Spinal cord (tissue), 10 donors: ENCODE measurements at places on chromosomes 4 and X. TPM values are rescaled to one million over a fixed set of nuclear protein-coding genes. Genes with fewer than 3 reads are reported as not detected.

DNA sequence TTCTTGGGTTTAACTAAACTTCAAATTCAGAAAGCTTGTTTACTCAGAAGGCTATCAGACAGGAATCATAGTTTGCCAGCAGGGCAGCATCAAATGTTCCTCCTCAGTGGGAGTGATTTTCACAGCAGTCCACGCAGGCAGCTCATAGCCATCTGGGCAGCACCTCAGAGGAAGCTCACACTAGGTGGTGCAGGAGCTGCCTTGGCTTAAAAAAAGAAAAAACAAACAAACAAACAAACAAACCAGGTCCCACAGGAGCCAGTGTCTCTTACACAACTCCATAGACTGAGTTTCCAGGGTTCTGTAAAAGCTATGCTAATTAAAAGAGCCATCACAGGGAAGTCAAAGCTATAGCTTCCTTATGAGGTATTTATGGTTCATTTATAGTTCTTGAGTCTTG lies 10.5 kb upstream of the KLHL5 start:
- DNase-seq, result no peak

- no peak for DNase-seq
These were observed 104.6 kb downstream of the DTHD1 start for GRCh38 chr4:36385951-36386571.

DNA sequence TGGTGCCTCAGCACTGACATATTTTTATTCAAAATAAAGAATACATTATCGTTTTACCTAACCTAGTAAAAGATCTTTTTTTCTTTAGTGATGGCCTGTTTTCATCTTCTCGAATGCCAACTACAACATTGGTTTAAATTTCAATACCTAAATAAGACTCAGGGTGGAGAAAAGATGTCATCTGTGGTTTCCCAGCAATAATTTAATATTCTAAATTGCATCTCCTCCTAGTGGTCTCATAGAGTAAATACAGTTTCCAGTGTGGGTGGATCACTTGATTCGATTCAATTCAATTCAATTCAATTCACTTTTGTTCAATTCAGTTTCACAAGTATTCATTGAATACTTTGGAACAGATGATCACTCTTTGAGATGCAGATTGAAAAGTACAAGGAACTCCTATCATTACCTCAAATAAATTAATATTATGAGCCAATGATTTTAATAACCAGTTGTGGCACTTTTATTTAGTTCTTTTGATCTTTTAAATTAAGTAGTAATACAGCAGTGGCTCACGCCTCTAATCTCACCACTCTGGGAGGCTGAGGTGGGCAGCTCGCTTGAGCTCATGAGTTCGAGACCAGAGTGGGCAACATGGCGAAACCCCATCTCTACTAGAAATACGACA lies 427.2 kb downstream of the FAT4 start:
- DNase-seq, result no peak

PDCL2 gene
- total RNA-seq, result not detected

MGARP gene
- 1.8 TPM for total RNA-seq

- no peak for DNase-seq
These were observed 283.2 kb downstream of the DCHS2 start for GRCh38 chr4:154208424-154208823.

DNA sequence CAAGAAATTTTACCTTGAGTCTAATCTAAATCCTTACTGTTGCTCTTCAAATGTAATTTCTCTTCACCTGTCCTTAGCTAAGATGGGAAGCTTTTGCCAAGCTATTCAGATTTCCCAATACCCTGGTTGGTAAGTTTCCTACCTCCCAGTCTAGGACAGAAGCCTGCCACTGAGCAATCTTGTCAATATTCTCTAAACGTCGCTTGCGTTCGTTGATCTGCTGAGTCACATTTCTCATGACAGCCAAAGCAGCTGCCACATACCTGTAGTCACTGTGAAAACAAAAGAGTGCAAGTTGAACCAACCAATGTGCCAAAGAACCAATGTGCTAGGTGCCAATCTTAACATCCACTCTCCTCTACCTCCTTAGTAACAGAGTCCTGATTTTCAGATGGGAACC lies 111.1 kb downstream of the ARHGEF9 start:
- DNase-seq, result no peak

GAB3 gene
- 4.4 TPM for total RNA-seq

DNA sequence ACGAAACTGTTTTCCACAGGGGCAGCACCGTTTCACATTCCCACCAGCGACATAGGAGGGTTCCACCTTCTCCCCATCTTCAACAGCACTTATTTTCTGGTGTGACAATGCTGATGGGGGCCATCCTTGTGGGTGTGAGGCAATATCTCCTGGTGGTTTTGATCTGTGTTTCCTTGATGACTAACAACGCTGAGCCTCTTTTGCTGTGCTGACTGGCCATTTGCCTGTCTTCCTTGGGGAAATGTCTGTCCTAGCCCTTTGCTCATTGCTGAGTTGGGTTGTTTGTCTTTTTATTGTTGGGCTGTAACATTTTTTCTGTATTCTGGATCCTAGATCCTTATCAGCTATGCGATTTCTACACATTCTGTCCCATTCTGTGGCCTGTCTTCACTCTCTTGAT lies 33.7 kb downstream of the ATP2B3 start:
- DNase-seq, result no peak

DNA sequence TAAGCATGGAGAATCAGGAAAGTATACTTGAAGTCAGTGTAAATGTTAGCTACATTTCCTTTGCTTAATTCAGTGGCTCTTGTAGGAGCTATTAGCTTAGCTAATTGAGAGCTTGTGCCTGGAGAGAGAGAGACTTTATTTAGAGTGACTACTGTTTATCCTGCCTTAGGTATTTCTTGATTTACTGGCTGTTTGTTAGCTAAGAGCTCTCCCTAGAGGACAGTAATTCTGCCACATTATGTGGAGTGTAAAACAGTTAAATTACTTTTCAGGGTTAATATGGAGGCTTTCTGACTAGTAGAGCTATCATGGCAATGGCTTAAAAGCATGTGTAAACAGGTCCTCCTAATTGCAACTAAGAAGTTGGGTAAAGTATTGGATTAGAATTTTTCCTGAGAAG lies 306.5 kb upstream of the TECRL start:
- no peak for DNase-seq

- DNase-seq, result no peak
These were observed 1639.8 kb downstream of the RPA4 start for GRCh38 chrX:98523521-98523920.

DNA sequence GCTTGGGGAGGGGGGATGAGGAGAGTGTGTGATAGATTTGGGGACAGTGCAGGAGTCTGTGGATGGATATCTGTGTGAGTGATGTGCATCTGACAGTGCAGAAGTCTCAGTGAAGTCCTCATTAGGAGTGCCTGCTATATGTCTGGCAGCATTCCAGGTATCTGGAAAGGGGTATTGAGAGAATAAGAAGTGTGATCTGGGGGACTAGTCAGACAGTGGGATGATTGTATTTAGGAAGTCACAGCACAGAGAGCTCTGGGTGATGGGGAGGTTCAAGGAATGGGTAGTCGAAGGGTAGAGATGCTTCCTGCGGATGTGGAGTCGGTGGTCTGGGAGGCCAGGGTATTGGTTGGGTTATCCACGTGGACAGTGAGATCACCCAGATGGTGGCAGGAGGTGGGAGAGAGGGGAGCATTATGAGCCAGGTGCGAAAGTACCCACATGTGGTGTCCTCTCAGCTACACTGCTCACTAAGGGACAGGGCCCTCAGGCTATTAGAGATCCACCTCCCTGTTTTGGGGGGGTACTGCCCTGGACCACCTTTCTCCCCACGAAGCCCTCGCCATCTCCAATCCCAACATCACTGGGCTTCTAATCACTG lies 9.8 kb downstream of the MAGED2 start:
- DNase-seq, result no peak

- DNase-seq, result no peak
These were observed 160.1 kb downstream of the TMA16 start for GRCh38 chr4:163654621-163655020.

DNA sequence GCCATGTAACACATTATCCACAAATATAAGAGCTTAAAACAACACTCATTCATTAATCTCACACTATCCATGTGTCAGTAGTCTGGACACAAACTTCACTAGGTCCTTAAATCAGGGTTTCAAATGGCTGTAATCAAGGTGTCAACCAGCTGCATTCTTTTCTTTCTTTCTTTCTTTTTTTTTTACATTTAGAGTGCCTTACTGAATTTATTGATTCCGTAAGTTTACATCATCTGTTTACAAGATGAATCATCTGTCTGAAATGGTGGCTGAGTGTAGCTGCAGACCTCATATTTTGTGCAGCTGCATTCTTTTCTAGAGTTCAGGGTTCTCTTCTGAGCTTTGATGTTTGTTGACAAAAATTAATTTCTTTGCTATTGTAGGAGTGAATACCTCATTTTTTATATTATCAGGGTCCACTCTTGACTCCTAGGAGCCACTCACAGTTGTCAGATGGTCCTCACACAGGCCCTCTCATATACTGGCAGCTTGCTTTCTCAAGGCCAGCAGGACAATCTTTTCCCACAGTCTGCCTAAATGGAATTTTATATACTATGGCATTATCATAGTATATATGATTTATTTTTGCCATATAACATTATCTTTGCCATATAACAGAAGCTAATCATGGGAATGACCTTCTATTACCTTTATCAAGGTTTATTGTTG lies 37.8 kb downstream of the SPOCK3 start:
- DNase-seq, result no peak

DNA sequence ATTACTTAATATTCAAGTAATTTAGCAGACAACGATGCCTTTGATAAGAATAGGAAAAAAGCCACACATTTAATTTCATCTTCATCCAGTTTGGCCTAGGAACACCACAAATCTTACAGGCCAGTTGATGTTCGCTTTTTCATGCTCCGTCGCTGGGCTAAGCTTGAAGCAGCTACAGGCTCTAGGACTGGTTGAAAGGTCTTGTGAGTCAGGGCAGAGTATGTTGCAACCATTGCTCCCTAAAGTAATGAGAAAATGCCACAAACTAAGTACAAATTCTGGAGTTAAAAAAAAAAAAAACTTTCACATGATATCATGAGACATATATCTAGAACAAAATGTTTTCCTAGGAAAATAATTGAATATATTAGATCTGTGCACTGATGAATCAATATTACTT lies 123.8 kb downstream of the RPS6KA6 start:
- DNase-seq, result no peak

GRCh38 chrX:119997570-119997969 lies 54.0 kb upstream of the NKAP start:
- DNase-seq, result no peak

TBX22 gene
- total RNA-seq, result 0.06 TPM

ANXA3 gene
- 70.0 TPM for total RNA-seq

GRCh38 chrX:53319614-53320542 lies 38.5 kb upstream of the IQSEC2 start:
- DNase-seq, result no peak

GRCh38 chrX:50097071-50097470 lies 103.7 kb downstream of the AKAP4 start:
- DNase-seq, result no peak

GRCh38 chrX:19579485-19579884 lies 64.2 kb upstream of the MAP3K15 start:
- no peak for DNase-seq

SRPX2 gene
- 5.4 TPM for total RNA-seq

GRCh38 chr4:166277401-166277800 lies 404.4 kb downstream of the TLL1 start:
- DNase-seq, result no peak

CTAG2 gene
- total RNA-seq, result not detected

DNA sequence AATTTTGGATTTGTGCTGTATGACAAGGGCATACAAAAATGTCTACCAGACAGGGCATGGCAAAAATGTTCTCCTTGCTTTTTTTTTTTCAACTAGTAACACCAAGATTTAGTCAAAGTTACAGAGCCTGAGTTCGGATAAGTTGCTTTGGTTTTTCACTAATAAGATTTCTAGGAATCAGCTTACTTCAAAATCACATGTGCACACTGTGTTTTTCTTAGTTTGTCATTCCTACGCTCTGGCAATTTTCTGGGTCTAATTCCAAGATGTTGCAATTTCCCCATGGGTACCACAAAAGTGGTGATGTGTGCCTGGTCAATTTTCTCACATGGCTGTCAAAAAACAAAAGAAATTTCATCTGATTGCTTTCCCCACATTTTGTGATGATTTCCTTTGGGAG lies 6.3 kb downstream of the C1QTNF7 start:
- DNase-seq, result no peak

GRCh38 chr4:126807132-126807531 lies 825.6 kb upstream of the INTU start:
- peak; percentile 2 for DNase-seq

DNA sequence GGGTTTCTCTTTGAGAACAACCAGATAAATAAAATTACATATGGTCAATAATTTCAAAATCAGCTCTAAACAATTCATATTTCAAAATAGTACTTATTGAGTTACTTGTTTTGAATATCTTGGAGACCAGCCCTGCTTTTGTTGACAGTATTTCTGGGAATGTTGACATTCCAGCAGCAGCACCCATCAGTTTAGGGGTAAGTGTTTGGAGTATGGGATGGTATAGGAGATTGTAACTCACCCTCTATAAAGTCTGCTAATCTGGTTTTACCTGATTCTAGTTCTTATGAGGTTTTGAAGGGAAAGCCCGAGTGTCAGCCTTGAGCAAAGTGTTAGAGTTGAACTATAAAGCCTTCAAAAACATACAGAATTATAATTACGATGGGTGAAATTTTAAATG lies 139.2 kb upstream of the ANKRD50 start:
- DNase-seq, result no peak

- DNase-seq, result no peak
These were observed 131.7 kb downstream of the CHRNA9 start for GRCh38 chr4:40466789-40467188.

FGF13 gene
- total RNA-seq, result 32.0 TPM

SPIN2A gene
- 0.40 TPM for total RNA-seq

- DNase-seq, result no peak
These were observed 379.1 kb upstream of the GRID2 start for GRCh38 chr4:91924625-91925024.

GRCh38 chr4:19123681-19124080 lies 1102.1 kb upstream of the LCORL start:
- DNase-seq, result no peak

- DNase-seq, result no peak
These were observed 174.3 kb downstream of the ADGRL3 start for GRCh38 chr4:61374447-61374891.
